Activated CD4-positive, CD25-positive, alpha-beta regulatory T cell treated with anti-CD3 and anti-CD28 coated beads, Interleukin-2, amount 50 U/mL, for 24 hours (primary cell): ENCODE measurements at places on chromosomes 7 and 10.

- no peak for ATAC-seq
Measured at GRCh38 chr10:86952106-86952505, 5.3 kb downstream of the MMRN2 start.

DNA sequence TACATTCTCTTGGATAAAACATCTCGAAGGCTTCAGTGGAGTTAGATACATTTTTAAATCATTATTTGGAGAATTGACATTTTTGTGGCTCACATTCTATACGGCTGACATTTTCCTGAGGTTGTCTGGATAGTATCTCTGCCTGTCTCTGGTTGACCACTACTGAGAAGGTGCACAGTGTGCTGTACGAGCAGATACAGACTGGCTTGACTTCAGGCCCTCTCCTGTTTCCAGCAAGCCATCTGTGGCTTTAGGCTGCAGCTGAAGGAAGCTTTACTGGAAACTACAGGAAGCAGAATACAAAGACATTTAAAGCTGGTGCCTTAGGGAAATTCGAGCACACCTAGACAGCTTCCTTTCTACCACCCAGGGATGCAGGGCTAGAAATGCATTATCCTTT is 39.3 kb upstream of the RSU1 start:
- ATAC-seq: no peak

- ATAC-seq: no peak
Measured at GRCh38 chr10:23834091-23834490, 374.8 kb upstream of the KIAA1217 start.

DNA sequence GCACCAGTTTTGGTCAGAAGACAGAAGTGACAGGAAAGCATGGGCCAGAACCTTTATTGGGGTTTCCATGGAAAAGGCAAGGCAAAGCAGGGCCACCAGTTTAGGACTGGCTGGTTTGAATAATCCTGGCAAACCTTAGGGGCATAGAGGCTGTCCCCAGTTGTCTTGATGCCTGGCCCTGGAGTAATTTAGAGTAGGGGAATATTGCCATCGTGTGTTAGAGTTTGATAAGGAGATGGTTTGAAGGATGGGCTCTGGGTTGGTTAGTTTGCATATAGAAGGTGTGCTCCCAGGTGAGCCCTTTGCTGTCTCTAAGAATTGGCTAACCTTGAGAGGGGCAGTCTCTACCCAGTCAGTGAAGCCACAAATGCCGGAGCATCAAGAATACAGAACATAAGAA is 79.6 kb downstream of the ZNF777 start:
- ATAC-seq: no peak

- ATAC-seq: no peak
Measured at GRCh38 chr10:115975506-115975905, 297.5 kb downstream of the GFRA1 start.

- no peak for ATAC-seq
Measured at GRCh38 chr10:132336919-132337407, 5.0 kb downstream of the LRRC27 start.

DNA sequence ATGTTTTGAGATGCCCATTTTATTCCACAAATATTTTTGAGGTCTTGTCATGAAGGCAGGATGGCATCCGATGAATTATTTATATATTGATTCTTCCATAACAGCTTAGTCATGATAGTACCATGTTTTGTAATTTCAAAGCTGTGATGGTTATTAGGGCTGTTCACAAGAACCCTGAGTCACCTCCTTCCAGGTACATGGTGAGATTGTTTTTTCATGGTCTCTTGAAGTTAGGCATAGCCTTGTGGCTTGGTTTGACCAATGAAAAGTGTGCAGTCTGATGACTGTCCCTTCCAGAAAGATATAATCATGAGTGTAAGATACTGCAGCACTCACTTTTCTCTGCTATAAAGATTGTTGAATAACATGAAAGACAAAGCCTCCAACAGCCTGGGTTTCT is 274.8 kb downstream of the FGFR2 start:
- no peak for ATAC-seq

- ATAC-seq: no peak
Measured at GRCh38 chr7:54774785-54775740, 16.1 kb upstream of the SEC61G start.

GRCh38 chr10:34650156-34650555 is 164.9 kb downstream of the PARD3 start:
- ATAC-seq: no peak

DNA sequence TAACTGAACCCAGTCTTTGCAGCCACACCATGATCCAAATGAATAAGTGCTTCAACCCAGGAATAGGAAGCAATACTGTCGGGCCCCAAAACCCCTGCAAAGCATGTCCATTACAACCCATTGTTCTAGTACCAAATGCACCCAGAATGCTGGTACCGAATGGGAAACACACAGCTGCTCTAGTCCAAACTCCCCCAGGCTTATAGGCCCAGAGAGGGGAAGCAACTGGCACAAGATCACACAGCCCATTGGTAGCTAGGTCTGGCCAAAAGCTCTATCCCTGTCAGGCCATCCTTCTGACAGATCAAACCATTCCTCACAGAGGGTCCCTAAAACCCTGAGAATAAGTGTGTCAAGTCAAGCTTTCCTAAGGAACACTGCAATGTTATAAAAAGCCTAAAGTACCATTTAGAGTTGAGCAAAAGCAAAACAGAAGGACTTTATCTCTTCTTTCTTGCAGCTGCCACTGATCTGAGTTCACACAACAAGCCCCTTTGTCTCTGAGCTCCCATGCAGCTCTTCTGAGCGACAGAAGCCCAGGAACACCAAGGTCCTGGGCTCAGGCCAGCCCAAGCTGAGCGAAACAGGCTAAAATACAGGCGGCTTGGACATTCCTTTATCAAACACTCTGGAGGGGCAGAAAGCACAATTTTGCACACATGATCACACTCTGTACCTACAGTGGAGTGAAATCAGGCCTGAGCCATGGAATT is 116.7 kb downstream of the SGMS1 start:
- no peak for ATAC-seq

GRCh38 chr7:11120068-11120664 is 146.5 kb downstream of the PHF14 start:
- no peak for ATAC-seq

- ATAC-seq: no peak
Measured at GRCh38 chr7:111654343-111654742, 92.1 kb upstream of the IMMP2L start.

- no peak for ATAC-seq
Measured at GRCh38 chr7:132354527-132354926, 221.7 kb downstream of the PLXNA4 start.

- ATAC-seq: no peak
Measured at GRCh38 chr10:98694883-98695282, 248.1 kb upstream of the HPS1 start.
